Fibroblast of lung (primary cell): ENCODE measurements at places on chromosomes 12 and 14. TPM values are rescaled to one million over a fixed set of nuclear protein-coding genes. Genes with fewer than 3 reads are reported as not detected.

Gene LYZ
- total RNA-seq, result 0.17 and 0.77 TPM in 2 replicates

Gene SAMD15
- total RNA-seq, result 0.33 and 0.77 TPM in 2 replicates

Gene DNAI7
- 0.17 and 0.26 TPM in 2 replicates for total RNA-seq

Gene RND1
- total RNA-seq, result under 0.01 and 0.17 TPM in 2 replicates

Gene NR1H4
- total RNA-seq, result not detected in 2 replicates

DNA sequence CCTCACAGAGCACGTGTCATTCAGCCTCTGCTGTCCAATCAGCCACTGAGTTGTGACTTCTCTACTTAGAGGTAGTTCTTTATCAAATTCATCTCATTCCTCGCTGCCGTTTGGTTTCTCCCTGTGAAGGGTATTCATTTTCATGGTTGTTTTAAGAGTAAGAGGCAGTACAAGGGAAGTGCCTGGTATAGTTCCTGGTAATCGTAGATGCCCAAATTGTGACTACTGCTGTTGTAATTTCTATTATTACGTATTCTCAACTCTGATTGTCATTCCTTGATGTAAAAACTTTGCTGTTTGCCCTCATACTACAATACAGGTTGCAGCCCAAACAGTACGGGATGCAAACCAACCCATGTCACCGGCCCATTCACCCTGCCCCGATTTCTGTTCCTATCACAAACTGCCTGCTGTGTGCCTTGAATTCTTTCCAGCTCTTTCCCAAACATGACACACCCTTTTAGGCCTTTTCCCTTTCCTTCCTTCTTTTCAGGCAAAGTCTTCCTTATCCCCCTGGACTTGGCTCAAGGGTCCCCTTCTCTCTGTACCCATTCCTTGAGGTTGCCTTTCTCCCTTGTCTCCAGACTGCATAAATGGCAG is 93.0 kb downstream of the SLC25A47 start:
- no peak overlapping the region for H3K27ac ChIP-seq
- peaks cover 14% of the 10 kb centered on the region for H3K4me1 ChIP-seq
- H3K4me3 ChIP-seq, result no peak overlapping the region
- no peaks in the 10 kb centered on the region for H3K27me3 ChIP-seq
- no peaks in the 10 kb centered on the region for H3K36me3 ChIP-seq

GRCh38 chr12:3075315-3075714 is 1.9 kb upstream of the TSPAN9 start:
- no peak overlapping the region for H3K4me3 ChIP-seq
- no peak overlapping the region for H3K27ac ChIP-seq
- H3K4me1 ChIP-seq, result peaks cover 3% of the 10 kb centered on the region
- no peaks in the 10 kb centered on the region for H3K36me3 ChIP-seq

- H3K4me3 ChIP-seq, result no peak overlapping the region
- no peaks in the 10 kb centered on the region for H3K4me1 ChIP-seq
- no peaks in the 10 kb centered on the region for H3K27me3 ChIP-seq
- no peaks in the 10 kb centered on the region for H3K36me3 ChIP-seq
Observed at GRCh38 chr12:40580346-40580745, 111.9 kb upstream of the CNTN1 start.

- no peaks in the 10 kb centered on the region for H3K4me1 ChIP-seq
- H3K36me3 ChIP-seq, result no peaks in the 10 kb centered on the region
- H3K4me3 ChIP-seq, result no peak overlapping the region
- H3K27me3 ChIP-seq, result no peaks in the 10 kb centered on the region
Observed at GRCh38 chr12:27076928-27077327, 5.5 kb downstream of the C12orf71 start.

DNA sequence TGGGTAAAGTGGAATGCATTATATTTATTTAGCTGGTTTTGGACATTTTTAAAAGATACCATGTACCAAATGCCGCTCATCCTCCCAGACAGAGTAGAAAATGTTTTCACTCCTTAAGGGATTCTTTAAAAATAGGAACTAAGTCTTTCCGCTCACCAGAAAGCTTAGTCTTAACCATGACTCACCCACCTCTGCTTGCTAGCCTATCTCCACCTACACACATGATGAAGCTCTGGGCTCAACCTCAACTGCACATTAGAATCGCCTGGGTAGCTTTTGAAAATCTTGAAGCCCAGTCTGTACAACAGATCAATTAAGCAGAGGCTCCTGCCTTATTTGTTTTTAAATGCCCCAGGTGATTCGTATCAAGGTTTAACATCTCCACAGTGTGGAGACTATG is 260.5 kb downstream of the NEDD1 start:
- no peaks in the 10 kb centered on the region for H3K4me1 ChIP-seq
- H3K27me3 ChIP-seq, result no peaks in the 10 kb centered on the region
- no peak overlapping the region for H3K27ac ChIP-seq
- H3K36me3 ChIP-seq, result no peaks in the 10 kb centered on the region
- DNase-seq, result peak; percentile 90

- peaks cover 26% of the 10 kb centered on the region for H3K4me1 ChIP-seq
- H3K27me3 ChIP-seq, result no peaks in the 10 kb centered on the region
- H3K4me3 ChIP-seq, result no peak overlapping the region
- H3K36me3 ChIP-seq, result peaks cover 9% of the 10 kb centered on the region
- H3K27ac ChIP-seq, result no peak overlapping the region
- DNase-seq, result peak; percentile 58
Observed at GRCh38 chr14:54572316-54572715, 5.4 kb downstream of the SAMD4A start.

DNA sequence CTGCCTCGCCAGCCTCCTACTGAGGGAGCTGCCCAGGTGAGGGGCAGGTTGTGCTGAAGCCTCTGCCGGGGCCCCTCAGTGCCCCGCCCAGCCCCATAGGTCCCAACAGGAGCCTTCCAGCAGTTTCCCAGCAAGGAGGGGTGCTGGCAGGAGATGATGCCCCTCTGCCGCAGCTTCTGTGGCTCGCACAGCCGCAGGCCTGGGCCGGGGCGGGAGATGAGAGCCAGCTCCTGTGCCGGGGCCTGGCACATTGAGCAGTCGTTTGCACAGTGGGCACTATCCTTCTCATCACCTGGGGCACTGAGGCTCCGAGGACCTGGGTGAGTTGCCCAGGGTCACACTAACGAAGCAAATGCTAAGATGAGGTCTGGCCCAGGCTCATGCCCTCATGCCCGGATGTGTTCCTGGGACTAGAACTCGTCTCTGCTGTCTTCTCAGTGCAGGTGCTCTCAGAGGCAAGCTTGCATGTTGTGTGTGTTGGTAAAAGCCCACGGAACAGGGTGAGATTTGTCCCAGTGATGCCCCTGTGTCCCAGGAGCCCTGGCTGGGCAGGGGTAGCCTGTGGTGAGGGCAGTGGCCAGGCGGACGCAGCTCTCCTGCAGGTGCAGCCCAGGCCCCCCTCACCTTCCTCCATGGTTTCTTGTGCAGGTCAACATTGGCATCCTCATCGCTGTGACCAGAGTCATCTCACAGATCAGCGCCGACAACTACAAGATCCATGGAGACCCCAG is 177.5 kb downstream of the ADGRD1 start:
- DNase-seq, result no peak
- H3K27ac ChIP-seq, result no peak overlapping the region
- no peak overlapping the region for H3K4me3 ChIP-seq

GRCh38 chr12:124173692-124174091 is 121.2 kb upstream of the RFLNA start:
- no peak for DNase-seq
- no peak overlapping the region for H3K27ac ChIP-seq
- H3K36me3 ChIP-seq, result no peaks in the 10 kb centered on the region

DNA sequence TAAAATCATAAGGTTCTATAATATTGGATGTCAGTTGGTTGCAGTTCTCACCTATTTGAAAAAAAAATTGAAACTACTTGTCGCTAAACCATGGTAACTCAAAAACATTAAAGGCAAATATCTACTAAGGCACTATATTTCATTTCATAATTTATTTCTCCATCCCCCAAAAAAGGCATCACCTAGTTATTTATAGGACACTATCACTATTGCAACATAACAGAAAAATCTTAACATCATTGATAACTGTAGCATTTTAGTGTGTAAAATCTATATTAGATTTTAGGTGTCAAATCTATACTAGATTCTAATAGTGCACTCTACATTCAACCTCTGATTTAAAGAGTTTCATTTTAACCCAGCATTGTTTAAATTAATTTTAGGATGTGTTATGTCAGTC is 1.7 kb downstream of the SPTSSA start:
- no peak overlapping the region for H3K27ac ChIP-seq
- DNase-seq, result no peak
- no peaks in the 10 kb centered on the region for H3K36me3 ChIP-seq

- peaks cover 29% of the 10 kb centered on the region for H3K27me3 ChIP-seq
- no peaks in the 10 kb centered on the region for H3K4me1 ChIP-seq
- H3K4me3 ChIP-seq, result no peak overlapping the region
- H3K36me3 ChIP-seq, result no peaks in the 10 kb centered on the region
Observed at GRCh38 chr12:49298160-49298559, 3.2 kb downstream of the PRPH start.

DNA sequence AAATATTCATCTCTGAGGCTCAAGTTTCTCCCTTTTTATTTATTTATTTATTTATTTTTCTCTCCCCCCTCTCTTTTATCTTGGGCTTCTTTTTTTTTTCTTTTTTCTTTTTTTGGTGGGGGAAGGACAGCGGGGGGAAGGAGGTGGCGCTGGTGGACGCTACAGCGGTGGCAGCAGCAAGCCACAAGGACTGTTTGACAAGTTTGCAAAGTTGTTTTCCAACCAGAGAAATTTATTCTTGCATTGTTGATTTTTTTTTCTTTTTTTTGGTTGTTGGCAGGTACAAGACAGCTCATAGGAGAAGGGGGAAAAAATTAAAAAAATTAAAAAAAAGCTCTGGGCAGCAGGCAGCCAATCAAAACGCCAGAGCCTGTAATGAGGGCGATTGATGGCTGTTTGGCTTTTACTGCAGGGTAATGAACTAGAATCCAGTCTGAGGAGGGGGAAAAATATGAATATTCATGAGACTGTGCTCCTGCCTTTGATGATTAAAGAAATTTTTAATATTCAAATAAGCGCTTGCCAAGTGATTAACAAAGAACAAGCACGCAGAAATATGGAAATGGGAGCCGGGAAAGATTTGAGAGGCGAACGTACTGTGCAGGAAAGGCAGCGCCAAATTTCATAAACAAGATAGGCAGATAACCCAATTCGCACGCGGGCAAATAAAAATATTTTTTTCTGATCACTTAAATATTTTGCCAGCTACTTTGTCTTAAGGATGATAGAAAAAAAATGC is 36.2 kb downstream of the BCL11B start:
- H3K36me3 ChIP-seq, result no peaks in the 10 kb centered on the region
- no peak overlapping the region for H3K27ac ChIP-seq
- no peaks in the 10 kb centered on the region for H3K27me3 ChIP-seq
- H3K4me1 ChIP-seq, result no peaks in the 10 kb centered on the region
- H3K4me3 ChIP-seq, result no peak overlapping the region
